ENCODE measurements at places on chromosomes 5 and 9.

- DNase-seq: no peak
Measured at GRCh38 chr5:54438620-54439389, 16.7 kb upstream of the HSPB3 start.

DNA sequence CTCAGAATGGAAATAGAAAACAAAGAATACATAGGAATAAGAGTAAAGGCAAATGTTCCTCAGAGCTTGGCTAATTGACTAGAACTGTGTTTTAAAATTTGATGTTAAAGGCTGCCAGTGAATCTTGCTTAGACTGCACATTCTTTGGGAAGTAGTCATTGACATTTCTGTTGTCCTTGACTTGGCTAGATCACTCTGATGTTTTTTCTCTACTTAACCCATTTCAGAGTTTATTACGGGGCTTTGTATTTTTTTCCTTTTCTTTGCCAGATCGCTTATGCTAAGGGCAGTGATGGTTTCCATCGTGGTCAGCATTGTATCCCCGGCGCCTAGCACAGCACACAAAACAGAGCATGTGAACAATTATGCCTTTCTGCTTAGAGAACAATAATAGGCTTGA, 1126.7 kb upstream of the CDH9 start:
- no peak for DNase-seq

GRCh38 chr5:132459031-132459982, 31.3 kb downstream of the IRF1 start:
- DNase-seq: no peak

- no peak for DNase-seq
Measured at GRCh38 chr9:105194234-105194633, 50.2 kb upstream of the SLC44A1 start.
